ENCODE measurements at places on chromosomes 6 and 20.

DNA sequence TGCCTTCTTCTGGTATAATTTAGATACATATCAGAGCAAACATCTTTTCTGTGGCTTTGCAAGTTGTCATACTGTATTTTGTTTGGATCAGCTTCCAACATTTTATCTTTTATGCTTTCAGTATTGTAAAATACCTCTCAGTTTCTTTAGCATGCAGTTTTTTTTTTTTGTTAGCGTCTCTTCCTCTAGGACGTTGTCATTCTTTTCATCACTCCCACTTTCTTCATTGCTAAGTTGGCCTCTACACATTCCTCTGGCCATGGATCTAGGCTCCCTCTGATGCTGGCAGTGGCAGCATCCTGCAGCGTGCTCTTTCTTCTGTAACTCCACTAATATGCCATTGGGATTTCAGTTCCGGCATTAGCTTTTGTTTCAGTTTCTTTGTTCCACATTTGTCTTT, 21.7 kb downstream of the RPRD1B start:
- DNase-seq: no peak

GRCh38 chr20:22601361-22602141, 17.2 kb upstream of the FOXA2 start:
- DNase-seq: no peak

DNA sequence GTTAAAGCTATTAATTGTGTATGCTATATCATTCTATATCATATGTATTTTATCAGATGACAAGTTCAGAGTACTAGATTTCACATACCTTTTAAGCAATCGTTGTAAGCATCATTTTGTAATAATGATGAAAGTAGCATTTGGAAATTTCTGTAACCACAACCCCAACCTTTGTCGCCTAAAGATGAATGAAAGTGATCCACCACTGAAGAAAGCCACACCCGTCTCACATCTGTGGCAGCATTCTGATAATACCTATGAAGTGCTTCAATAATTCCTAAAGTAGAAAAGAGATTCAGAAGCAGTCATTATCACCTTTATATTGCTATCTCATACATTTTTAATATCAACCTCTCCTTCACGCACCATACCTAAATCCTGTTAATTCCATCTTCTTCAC, 16.6 kb downstream of the ZUP1 start:
- no peak for DNase-seq

GRCh38 chr6:70980727-70981126, 23.9 kb upstream of the B3GAT2 start:
- DNase-seq: no peak

DNA sequence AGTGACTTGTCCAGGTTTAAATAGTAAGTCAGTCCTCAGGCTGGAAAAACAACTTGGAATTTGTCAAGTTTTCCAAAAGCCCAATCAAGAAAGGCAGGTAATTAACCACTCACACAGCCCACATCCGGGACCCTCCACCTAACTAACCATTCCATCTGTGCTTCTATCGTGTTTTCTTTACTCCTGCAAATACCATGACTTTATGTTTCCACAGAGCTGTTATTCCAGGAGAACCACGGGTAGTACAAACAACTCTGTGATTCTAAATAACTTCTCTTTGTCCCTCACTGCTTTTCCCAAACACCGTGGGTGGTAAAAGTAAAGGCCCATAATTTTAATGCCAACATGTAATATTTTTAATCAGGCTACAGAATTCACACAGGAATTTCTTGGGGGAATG, 49.6 kb upstream of the NT5E start:
- no peak for DNase-seq

- DNase-seq: no peak
These were observed 724 bp upstream of the CUL7 start for GRCh38 chr6:43054206-43054943.

DNA sequence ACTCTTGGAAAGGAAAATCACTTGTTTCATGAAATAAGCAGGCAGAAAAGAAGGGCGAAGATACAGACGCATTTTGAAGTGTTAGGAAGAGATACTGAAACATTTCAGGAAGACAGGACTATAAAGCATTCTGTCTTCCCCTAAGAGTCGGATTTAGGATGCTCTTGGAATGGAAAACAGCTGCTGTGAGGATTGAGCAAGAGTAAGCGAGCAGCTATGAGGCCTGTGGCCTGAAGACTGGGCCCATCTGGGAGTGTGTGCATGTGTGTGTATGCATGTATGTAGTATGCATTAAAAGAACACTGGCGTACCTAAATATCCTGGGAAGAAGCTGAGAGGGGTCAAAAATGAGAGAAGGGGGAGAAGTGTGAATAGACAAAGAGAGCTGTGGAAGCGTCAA, 83.6 kb downstream of the SIM1 start:
- no peak for DNase-seq

GRCh38 chr6:33050014-33050810, 23.2 kb downstream of the HLA-DPA1 start:
- DNase-seq: no peak

DNA sequence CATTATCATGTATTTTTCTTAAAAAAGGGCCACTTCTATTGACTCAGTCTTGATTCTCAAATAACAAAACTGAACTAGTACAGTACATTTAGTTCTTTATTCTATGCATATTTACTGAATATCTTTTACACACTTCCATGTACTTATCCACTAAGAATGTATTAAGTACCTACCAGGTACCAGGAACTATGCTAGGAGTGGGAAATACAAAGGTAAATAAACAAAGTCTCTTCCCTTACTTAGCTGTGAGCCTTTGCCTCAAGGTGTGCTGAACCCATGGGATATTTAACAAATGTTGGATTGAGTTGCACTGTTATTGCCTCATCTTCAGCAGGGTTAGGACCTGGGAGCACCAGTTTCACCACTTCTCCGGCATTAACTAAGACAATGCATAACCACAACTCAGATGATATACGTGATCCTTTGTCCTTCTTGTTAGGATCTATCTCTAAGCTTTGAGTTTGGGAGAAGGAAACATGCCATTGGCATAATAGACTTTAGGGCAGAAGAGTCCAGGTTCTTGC, 533.9 kb downstream of the TFAP2B start:
- DNase-seq: no peak

- peak; percentile 22 for DNase-seq
These were observed 141.3 kb upstream of the CARMIL1 start for GRCh38 chr6:25137916-25138232.

GRCh38 chr20:44494681-44495080, 19.0 kb downstream of the TTPAL start:
- DNase-seq: no peak

GRCh38 chr20:63154395-63154794, 61.5 kb downstream of the YTHDF1 start:
- no peak for DNase-seq

- no peak for DNase-seq
These were observed 3.2 kb upstream of the SDHAF4 start for GRCh38 chr6:70563530-70563929.

DNA sequence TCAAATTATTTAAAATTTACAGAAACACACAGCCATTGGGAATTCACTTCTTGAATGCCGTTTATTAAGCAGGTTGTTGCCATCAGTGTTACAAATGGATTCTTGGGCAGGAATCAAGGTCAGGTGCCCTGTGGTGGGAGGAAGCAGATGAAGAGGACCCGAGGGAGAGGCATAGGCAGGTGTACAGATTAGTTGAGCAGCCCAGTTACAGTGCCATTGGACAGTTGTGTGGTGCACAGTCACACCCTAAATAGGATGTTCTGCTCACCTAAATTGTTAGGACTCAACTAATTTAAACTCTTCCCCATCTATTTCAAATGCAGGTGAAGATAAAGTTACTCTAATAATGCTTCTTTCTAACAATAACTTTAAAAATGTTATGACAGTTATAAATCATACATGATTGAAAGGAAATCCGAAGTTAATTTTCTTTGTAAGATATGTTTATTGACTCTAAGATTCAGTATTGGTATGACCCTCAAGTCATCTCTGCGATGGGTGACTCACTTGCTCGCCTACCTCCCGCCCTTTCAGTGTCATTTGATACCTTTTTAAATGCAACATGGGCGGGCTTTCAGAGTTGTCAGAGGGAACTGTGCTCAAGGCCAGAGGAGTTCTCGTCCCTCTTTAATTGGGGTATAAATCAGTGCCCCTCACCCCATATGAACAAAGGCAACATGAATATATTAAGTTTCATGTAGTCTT, 35.1 kb downstream of the DSE start:
- no peak for DNase-seq

DNA sequence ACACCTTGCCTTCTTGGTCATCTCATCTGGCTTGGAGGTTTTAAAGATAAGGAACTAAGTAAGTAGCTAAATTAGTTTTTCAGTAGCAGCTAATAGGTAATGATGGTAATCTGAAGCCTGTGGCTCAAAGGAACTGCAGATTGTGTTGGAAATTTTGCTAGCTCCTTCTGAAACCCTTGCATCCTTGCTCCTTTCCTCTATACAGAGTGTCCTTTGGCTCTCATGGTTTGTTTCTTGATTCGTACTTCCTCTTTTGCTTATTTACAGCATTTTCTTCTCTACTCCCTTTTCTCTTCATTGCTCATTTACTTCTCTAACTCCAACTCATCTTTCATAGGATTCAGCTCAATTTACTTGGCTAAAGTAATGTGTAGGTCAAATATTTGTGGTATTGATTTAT, 19.0 kb downstream of the LRRC1 start:
- DNase-seq: no peak

DNA sequence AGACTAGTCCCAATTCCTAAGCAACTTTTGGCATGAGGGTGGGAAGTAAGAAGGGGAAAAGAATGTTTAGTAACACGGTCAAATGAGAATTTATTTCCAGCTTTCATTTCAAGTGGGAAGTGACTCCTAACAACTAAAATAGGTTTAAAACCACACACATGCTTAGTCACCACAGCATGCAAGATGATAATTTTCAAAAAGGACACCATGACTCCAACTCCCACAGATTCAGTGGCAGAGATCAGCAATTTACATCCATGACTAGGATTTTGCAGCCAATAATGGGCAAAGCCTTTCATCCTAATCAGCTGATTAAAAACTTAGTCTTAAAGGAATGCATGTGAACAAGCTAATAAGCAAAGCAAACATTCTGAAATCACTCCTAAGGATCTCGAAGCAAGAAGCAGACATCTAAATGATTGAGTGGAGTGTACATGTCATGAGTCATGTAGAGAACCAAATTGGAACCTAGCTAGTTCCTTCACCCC, 48.1 kb upstream of the GCLC start:
- no peak for DNase-seq

DNA sequence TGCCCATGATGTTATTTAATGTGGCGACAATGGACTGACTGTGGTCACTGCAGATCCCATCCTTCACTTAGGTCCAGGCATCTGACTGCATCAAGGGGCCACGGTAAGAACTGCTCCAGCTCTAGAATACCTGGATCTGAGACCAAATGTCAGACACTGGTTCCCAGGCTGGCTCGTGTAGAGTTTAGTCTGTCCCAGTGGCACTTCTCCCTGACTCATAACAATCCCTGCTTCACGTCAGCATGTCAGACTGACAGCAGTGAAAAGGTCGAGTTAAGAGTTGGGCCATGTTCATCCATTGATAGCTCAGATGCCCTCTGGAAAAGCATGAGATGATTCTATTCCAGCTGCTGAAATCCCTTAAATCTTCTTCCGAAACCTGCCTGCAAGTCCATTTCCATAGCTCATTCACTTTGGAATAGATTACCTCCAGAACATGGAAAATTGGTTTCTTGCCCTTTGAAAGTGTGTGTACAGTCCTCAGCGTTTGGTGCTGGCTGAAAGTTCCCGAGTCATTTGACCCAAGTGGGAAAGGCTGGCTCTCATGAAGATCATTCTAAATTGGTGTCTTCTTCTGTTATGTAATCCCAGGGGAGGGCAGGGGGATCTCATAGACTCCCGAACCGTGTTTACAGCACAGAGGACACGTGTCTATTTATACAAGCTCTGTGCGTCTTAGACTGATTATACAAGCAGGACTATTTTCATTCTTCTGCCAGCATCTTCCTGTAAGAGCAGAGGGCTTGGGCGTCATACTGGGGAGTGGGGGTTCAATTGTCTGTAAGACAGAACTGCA, 160.8 kb downstream of the ZDHHC14 start:
- DNase-seq: no peak

DNA sequence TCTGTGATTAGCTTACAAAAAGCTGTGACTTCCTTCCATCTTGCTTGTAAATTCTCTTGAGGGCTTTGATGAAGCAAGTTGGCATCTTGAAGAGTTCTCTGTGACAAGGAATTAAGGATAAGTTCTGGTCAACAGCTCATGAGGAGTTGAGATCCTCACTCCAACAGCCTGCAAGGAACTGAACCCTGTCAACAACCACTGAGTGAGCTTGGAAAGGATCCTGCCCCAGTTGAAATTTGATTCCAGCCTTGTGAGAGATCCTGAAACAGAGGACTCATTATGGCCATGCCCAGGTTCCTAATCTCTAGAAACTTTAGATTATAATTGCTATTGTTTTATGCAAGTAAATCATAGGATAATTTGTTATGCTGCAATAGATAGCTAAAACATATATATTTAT, 133.7 kb downstream of the PTCHD4 start:
- no peak for DNase-seq

- DNase-seq: no peak
These were observed 31.8 kb downstream of the SAYSD1 start for GRCh38 chr6:39083231-39083634.

- no peak for DNase-seq
These were observed at the start of gene CAP2 for GRCh38 chr6:17392978-17393891. Gene CAP2, plus strand, starts transcription at chr6:17393595. Its CDS starts 27,961 bp downstream, at chr6:17421556.

DNA sequence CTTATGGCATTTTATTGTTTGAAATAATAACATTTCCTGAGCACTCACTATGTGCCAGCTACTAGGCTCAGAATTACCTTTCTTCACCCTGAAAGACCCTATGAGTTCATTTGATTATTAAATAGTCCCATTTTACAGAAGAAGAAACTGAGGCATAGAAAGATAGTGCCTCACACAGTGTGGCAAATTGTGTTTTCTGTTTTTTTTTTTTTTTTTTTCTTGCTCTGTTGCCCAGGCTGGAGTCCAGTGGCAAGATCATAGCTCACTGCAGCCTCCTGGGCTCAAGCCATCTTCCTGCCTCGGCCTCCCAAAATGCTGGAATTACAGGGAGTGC, 59.7 kb upstream of the PTPN1 start:
- DNase-seq: no peak

DNA sequence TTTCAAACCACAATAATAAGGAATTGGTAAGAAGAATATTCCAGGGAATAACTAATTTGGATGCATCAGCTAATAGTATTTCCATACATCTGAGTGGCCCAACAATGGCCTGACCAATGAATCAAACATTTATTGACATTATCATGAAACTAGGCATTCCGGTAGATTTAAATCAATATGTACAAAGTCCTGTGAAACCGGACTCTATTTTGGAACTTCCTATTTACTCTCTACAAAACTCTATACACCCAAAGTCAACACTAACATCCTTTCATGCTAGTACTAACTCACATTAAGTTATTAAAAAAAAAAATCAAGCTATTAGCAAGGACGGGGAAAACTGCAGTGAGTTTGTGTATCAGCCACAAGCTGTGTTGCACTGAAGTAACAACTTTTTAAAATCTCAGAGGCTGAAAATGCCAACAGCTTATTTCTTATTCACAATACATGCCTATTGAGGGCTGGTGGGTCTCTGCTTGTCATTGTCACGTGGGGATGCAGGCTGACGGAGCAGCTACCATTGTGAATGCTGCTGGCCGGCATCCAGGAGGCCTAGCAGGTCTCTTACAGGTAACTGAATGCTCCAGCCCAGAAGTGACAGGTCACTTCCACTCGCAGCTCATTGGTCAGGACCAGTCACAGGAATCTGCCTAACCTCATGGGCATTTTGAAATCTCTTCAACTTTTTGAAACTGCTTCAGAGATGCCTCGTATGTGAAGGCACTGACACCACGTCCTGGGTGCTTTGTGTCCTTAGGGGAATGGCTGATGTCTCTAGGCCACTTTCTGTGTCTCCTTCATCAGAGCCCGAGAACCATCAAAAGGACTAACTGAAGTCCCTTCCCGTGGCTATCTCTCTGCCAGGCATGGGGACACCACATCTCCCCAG, 76.3 kb downstream of the SLC22A23 start:
- no peak for DNase-seq

Measured in stimulated activated CD8-positive, alpha-beta memory T cell treated with anti-CD3 and anti-CD28 coated beads, Interleukin-2, amount 100 ng/mL, for 1 hour (primary cell).